Activated gamma-delta T cell (primary cell): ENCODE measurements at places on chromosomes 3 and 15.

DNA sequence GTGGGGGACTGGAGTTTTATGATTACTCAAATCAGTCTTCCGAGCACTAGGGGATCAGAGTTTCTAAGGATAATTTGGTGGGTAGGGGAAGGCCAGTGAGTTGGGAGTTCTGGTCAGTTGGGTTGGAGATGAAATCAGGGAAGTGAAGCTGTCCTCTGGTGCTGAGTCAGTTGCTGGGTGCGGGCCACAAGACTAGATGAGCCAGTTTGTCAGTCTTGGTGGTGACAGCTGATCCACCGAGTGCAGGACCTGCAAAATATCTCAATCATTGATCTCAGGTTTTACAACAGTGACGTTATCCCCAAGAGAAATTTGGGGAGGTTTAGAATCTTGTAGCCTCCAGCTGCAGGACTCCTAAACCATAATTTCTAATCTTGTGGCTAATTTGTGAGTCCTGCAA, 249.4 kb downstream of the FAM43A start:
- DNase-seq: no peak

DNA sequence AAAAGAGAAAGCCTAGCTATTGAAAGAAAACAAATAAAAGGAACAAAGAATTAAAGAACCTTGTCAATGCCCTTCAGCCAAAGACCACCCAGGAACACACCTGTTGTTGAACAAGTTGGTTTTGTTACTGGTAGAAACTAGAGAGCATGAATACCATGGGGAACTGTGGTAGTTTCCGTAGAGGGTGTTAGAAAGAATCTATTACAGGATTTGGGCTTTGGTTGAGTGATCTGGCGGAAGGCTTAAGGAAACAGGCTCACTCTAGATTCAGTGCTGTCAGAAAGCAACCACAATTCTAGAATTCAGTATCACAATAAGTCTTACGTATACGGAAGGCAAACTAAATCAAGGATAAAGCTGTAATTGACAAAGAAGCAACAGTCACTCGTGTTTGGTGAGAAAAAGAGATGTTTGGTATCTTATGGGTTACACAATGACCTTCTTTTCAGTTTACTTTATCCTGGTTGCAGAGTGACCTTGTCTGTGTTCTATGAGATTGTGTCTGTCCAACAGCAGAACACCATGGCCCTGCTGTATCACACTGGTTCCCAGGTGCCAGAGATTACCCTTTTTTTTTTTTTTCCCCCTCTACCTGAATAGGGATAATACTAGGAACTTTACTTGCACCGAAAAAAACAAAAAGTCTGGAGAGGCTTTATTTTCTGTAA, 265.9 kb downstream of the SHQ1 start:
- no peak for DNase-seq

- no peak for DNase-seq
Measured at GRCh38 chr3:27840807-27841594, 118.9 kb upstream of the EOMES start.

- no peak for DNase-seq
Measured at GRCh38 chr3:151319628-151320027, 3.0 kb upstream of the GPR87 start.

- DNase-seq: no peak
Measured at GRCh38 chr3:20140881-20141280, 45.1 kb downstream of the SGO1 start.

- no peak for DNase-seq
Measured at GRCh38 chr15:48411971-48412591, 80.9 kb downstream of the DUT start.

GRCh38 chr15:39409876-39410530, 170.9 kb upstream of the THBS1 start:
- DNase-seq: no peak

GRCh38 chr3:2697589-2697988, 412.6 kb downstream of the IL5RA start:
- no peak for DNase-seq

GRCh38 chr15:82312586-82313349, 36.5 kb downstream of the GOLGA6L10 start:
- no peak for DNase-seq

GRCh38 chr3:173988909-173989308, 591.4 kb downstream of the NLGN1 start:
- DNase-seq: no peak

- DNase-seq: no peak
Measured at GRCh38 chr3:179174316-179174715, 26.2 kb downstream of the PIK3CA start.

GRCh38 chr3:35721628-35722027, 82.3 kb downstream of the ARPP21 start:
- no peak for DNase-seq

- peak; percentile 24 for DNase-seq
Measured at GRCh38 chr15:89776274-89777072, at the start of gene MESP2. Gene MESP2 (plus strand): TSS chr15:89776332. CDS start chr15:89776358, 26 bp downstream.

DNA sequence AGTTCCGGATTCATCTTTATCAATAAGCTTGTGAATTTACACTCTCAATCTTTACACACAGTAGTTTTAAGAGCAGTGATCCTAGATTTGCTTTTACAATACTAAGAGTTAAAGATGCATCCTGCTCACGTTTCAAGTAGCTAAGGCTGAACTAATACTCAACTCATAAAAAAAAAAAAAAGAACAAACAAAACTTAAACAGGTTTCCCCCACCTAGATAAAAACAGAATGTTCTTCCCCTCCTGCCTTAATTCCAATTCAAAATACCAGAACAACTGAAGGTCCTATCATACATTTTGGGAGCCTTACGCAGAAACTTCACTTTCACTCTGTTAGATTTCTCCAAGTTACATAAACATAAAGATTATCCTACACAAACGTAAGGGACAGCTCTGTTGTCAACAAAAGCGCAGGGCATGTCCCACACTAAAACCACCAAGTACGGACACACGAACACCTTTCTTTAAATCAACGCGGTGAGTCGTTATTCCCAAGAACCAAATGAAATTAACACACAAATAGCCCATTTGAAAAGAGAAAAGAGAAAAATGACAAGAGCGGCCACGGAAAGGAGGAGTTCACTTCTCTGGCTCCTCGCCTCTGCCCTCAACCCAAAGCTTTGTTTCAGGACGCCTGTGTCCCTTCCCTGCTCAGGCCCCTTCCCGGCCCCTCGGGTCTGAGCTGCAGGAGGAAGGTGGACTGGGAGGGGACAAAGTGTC, 941 bp downstream of the CBLB start:
- no peak for DNase-seq

- no peak for DNase-seq
Measured at GRCh38 chr15:72592097-72592496, 62.4 kb upstream of the GOLGA6B start.

DNA sequence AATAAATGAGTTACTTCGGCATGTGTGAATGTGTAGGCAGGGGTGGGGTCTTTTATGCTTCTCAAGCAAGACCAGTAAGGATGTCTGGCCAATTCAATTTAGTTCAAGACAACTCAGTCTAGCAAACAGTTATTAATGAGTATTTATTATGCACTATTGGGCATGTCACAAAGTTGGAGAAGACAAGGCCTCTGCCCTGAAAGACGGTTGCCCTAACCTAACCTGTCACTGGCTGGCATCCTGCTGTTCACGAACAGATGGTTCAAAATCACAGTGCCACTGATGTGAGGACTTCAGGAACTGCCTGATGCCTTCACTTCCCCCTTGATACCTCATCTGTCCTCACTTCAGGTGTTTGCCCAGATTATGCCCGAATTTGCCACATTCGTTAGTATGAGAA, 217.8 kb downstream of the SOX2 start:
- no peak for DNase-seq

DNA sequence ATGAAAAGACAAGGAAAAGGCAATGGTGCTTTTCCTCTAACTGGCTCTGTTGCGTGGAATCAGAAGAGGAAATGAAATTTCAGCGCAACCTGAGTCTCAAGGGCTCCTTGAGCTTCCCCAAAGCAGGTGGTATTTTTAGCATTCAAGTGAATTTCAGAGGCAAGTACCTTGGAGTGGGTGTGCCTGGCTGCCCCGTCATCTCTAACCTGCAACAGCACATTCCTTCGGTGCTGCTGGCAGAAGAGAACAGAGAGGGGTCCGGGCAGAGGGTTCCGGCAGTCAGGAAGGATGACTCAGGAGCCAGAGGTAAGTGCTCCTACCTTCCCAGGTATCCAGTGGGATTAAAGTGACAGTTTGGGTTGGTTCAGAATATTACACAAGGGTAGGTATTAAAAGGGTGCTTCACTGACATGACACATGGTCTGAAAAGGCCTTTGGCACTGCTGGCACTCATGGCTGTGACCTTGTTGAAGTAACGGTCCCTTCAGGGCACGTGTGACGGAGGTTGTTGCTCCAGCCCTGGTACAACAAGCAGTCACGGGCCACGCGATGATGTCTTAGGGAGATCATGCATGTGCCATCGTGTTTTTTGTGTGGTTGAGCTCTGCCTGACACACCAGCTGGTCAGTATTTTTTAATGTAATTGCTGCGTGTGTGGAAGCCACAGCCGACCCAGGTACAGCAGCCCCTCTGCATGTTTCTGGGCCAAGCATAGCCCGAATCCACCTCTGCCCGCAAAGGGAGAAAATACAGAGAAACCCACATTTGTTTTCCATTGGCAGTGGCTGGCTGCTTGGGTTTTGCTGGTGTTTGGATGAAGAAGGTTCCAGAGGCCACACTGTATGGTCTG, 75.7 kb downstream of the LRRK1 start:
- no peak for DNase-seq

DNA sequence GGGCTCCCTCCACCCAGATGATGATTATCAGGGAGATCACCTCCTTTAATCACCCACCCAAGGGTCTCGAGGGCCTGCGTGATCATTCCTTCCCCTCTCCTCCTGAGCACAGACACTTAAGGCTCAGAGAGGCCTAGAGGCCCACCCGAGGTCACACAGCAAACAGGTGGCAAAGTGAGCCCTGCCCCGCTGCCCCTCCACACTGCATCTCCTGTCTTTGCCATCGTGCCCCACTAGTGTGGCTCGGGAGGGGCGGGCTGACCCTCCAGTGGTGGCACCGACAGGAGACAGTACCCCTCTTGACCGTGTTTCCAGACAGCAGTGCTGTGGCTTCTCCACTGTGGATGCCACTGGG, 4.9 kb upstream of the PLXND1 start:
- DNase-seq: no peak

DNA sequence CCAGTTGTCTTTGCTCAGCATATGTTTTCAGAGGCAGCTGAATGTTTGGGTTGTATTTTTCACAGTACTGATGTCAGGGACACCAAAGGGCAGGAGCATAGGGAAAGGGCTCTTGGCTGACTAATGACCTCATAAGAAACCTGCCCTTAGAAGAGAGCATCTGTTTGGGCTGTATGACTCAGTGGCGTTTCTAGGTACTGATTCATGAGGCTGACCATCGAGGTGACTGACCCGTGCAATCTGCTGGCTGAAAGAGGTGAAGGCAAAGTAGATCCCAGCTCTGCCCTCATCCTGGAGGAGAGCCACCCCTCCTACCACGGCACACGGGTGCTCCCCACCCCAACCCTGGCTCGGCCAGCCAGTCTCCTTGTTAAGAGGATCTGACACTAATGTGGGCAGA, 8.3 kb downstream of the LMCD1 start:
- no peak for DNase-seq

DNA sequence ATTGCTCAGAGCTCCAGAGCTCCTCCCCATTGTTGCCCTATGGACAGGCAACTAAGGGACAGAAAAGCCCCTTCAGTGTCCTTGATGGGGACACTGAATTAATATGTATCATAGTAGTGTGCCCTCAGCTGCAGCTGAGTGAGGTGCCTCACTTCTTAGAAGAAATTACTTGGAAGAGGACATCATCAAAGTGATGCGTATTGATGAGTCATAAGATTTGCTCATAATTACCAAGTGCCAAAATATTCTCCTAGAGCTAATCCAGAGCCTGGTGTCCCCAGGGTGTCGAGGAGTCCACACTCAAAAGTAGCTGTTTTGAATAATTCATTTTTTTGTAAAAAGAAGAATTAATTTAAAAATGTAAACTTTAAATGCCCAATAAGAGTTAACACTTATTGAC, 200.7 kb upstream of the SEMA6D start:
- DNase-seq: no peak
